ENCODE measurements at places on chromosomes 6 and 20. TPM values are rescaled to one million over a fixed set of nuclear protein-coding genes. Genes with fewer than 3 reads are reported as not detected.

DNA sequence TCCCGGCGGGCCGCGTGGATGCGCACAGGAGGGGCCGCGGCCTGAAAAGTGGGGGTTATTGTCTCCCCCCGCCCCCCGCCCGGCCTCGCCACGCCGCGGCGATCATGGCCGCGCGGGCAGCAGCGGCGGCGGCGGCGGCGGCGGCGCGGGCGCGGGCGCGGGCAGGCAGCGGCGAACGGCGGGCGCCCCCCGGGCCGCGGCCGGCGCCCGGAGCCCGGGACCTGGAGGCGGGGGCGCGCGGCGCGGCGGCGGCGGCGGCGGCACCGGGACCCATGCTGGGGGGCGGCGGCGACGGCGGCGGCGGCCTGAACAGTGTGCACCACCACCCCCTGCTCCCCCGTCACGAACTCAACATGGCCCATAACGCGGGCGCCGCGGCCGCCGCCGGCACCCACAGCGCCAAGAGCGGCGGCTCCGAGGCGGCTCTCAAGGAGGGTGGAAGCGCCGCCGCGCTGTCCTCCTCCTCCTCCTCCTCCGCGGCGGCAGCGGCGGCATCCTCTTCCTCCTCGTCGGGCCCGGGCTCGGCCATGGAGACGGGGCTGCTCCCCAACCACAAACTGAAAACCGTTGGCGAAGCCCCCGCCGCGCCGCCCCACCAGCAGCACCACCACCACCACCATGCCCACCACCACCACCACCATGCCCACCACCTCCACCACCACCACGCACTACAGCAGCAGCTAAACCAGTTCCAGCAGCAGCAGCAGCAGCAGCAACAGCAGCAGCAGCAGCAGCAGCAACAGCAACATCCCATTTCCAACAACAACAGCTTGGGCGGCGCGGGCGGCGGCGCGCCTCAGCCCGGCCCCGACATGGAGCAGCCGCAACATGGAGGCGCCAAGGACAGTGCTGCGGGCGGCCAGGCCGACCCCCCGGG lies 637 bp downstream of the ARID1B start:
- peak; percentile 77 for DNase-seq

DNA sequence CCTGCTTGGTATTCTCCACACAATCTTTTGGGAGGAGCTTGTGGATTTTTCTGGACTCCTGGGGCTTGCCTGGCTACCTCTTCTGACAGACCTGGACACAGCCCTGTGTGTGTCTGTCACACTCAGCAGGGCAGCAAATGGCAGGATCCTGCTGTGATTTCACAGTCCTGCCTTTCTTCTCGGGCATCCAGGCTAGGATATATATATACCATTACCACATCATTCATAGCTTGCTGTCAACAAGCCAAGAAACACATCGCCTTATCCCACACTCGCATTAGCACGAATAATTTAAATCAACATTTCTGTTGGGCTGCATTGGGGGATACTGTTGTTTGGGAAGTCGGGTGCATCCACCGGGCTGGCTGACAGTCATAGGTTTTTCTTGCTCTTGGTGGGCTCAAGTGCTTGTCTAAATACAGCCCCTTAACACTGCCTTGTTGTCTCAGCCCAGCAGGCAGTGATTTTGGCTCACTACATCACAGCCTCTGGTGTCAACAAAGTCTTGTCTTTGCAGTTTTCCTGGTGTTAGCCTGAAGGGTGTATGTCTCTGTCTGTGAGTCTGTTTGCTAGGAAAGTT lies 154.9 kb upstream of the FERMT1 start:
- no peak for DNase-seq

GRCh38 chr6:107550241-107550840 lies 60.4 kb downstream of the SOBP start:
- no peak for DNase-seq

DNA sequence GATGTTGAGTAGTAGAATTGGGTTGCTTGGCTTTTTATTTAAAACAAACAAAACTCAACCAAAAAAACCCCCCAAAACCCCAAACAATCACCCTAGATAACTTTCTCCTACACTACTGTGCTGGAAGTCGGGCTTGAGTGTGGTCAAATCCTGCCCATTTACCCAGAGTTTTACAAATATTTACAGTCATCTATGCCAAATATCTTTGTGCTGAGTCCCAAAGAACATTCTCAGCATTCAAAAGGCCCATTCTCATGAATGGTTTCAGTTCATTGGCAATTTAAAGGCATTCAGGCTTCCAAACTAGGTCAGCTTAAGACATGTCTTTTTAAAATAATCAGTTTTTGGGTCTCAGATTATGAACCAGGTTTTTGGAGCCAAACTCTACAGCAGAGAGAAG lies 1.8 kb downstream of the RNF144B start:
- DNase-seq: no peak

DNA sequence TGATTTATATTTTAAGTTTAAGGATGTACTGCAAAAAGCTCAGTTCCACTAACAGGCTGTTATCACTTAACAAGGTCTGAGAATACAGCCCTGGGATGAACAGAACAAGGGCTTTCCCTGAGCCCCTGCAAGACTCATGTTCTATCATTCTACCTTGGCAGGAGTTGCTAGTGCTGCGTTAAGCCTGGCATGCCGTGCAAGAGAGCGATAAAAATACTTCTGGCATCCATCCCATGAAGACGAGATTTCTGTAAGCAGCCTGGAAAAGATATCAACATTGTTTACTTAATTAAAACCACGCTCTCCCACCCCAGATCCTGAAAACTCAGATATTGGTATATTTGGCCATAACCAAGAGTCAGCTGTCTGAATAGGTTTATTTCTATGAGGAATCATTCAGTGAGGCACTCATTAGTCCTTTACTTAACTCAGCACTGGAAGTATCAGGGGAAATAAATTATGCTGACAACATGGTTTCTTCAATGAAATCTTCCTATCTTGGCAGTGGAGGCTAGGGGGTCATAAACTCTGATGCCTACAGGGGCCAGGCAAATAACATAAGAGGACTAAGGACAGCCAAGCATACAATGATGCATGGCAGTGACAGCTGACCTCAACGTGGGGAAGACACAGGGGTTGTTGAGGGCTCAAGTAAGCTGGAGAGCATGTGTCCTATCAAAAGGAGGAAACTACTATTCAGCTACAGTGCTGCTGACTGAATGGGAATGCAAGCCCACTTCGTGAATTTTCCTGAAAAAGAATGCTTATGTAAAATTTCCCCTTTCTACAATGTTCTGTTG lies 37.6 kb upstream of the LYRM2 start:
- DNase-seq: peak; percentile 40

The ESR1 gene
- total RNA-seq: 1.3 TPM

All from left ventricle myocardium superior (tissue), 1 donor.